ENCODE measurements at places on chromosomes 6 and 20.

DNA sequence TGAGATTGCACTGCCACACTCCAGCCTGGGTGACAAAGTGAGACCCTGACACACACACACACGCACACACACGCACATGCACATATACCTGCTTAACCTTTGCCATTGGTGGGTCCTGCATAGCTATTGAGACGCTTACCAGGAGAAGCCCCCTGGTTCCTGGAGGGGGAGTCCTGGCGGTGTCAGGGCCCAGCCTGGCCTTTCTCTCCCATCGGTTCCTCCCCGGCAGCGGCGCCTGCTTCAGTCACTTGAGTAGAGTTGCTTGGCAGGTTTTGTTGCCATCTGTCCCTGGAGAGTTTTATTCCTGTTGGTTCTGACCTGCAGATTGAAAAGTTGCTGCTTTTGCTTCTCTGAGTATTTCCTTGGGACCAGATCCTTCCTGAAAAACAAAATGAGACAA, 20.6 kb upstream of the FAM209A start:
- DNase-seq: no peak

GRCh38 chr6:2615251-2615650, 135.5 kb downstream of the MYLK4 start:
- DNase-seq: no peak

DNA sequence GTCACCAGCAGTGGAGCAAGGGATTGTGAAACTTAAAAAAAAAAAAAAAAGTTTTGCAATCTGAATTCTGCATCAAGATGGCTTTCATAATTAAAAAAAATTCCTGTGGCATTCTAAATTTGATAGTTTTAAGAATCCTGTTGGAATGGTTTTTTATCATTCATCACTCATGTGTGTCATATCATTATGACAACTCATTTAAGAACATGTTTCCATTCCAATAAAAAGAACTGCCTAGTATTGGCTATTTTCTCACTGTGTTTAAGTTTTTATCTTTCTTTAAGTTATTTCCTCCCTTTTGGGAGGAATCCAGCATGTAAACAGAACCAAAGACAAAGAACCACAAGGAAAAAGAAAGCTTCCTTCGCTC, 26.2 kb upstream of the RHAG start:
- no peak for DNase-seq

- peak; percentile 62 for DNase-seq
Observed at GRCh38 chr6:43509984-43510826, at the start of gene LRRC73. TSS of gene LRRC73 (minus strand) at chr6:43510346. CDS start at chr6:43509785, 561 bp downstream.

GRCh38 chr20:32737371-32738223, 5.7 kb downstream of the COMMD7 start:
- peak; percentile 66 for DNase-seq

GRCh38 chr6:119322715-119323350, 26.7 kb downstream of the MAN1A1 start:
- no peak for DNase-seq

GRCh38 chr6:26126394-26127235, 39.4 kb downstream of the HFE start:
- no peak for DNase-seq

DNA sequence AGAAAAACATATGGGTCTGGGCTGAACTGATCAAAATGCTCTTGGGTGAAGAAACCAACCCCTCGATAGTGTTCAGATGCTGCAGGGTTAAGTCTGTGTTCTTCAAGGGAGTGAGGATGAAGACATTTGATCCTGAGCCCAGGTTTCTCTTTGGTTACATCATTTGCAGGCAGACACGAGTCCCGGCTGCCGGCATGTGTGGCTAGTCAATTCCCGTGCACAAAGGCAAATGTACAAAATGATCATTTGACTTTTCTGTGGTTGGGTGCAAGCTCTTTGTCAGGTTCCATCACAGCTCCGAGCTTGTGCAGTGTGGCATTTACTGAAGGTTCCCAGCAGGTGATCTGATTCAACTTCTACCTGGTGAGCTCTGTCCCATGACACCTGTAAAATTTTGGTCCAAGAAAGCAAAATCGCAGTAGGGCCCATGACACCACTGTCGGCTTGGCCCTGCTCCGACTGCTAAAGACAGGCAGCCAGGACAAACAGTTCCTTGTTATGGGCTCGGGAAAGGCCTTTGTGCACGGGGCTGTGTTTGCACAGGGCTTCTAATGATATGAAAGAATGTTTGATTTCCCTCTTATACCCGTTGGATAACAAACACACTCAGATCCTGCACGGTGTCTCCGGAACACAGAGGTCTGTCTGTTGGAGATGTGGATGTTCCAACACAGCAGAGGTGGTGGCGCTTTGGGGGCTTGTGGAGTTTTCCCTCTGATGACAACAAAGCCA, 46.9 kb downstream of the GJA10 start:
- DNase-seq: no peak

GRCh38 chr20:63060057-63060991, 53.6 kb upstream of the BHLHE23 start:
- peak; percentile 52 for DNase-seq

- no peak for DNase-seq
Observed at GRCh38 chr6:34656378-34657036, 40.1 kb downstream of the ILRUN start.

- DNase-seq: no peak
Observed at GRCh38 chr6:80623066-80623815, 516.8 kb downstream of the BCKDHB start.

DNA sequence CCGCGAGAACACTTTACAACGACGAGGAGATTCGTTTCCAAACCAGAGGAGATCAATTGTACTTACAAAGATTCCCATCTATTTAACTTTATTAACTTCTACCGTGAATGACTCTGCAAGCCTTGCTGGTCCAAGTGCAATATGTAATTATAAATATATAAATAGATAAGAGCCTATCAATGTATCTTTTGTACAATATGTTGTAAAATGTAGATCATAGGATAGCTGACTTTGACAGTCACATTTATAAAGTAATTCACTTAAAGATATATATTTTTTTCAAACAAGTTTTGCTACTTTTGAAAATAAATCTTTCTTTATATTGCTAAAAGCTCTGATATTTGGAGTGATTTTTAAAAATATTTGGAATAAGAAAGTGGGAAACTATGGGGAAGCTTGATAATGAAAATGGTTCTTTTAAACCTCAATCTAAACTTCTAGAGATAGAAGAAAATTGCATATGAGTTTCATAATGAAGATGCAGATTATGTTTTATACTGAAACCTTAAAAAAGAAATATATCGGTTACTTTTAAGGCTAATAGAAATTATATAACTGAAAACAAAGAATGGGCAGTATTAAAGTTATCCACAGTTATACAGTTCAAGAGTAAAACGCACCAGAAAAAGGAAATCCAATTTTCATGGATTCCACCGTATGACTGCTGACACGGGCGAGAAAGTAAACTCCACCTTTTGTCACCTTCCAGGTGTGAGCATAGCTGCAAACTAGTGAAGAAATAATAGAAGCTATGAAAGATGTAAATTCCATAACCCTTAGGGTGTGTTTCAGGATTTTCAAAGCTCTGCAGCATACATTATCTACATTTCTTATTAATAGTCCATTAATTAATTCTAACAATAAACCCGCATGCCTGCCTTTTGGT, 3.3 kb downstream of the TCF21 start:
- DNase-seq: no peak

DNA sequence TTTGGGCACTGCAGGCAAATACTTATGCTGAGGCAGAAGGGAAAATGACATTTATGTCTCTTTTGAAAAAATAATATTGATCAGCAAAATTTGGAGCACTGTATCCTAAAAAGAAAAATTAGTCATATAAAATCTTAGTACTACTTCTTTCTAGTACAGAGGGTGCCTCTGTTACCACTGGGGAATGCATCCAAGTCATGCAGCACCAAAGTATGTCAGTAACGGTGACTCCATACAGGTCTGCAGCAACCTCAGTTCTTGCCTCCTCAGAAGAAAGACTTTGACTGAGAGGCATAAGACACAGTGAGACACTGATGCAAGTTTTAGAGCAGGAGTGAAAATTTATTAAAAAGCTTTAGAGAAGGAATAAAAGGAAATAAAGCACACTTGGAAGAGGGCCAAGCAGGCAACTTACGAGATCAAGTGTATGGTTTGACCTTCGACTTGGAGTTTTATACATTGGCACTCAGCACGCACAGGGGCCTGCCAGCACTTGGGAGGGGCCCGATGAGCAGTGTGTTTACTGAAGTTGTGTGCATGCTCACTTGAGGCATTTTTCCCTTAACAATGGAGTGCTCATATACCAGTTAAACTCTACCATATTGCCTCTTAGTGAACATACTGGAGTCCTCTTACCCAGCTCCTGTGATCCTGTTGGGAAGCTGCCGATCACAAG, 1244.8 kb downstream of the EPHA7 start:
- DNase-seq: no peak

DNA sequence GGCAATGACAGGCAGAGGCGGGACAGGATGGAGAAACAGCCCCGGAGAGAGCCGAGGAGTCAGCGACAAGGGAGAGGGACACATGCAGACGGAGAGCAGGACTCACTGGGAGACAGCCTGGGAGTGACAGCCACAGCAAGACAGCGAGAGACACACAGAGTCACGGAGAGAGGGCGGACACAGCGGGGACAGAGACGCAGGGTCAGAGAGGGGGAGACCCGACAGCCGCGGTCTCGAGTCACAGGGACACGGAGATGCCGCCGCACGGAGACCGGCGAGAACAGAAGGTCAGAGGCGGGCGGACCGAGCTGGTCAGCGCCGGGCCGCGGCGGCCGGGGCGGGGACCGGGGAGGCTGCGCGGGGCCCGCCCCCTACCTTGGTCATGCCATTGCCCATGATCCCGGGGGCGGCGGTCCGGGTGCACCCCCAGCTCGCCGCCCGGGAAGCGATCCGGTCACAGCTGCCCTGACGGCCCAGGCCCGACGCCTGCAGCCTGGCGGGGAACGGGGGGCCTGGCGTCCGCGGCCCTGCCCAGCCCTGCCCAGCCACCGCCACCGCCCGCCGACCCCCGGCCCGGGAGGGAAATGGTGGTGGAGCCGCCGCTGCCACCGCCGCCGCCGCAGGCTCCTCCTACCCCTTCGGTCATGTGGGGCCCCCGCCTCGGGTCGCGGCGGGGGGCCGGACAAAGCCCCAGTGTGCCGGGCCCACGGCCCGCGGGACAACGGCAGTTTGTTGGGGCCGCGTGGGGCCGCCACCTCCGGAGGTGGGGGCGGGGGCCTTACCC, at the start of the genes DUSP15 and TTLL9:
DUSP15 (minus strand) TSS at position 586 of the 784 bp plus-strand sequence; CDS start at position 396, 190 bp downstream.
TTLL9 (plus strand) TSS at position 693 of the 784 bp plus-strand sequence. CDS start 493 bp downstream, outside the sequence.
- no peak for DNase-seq

GRCh38 chr6:118188561-118188960, 281.5 kb downstream of the SLC35F1 start:
- no peak for DNase-seq

DNA sequence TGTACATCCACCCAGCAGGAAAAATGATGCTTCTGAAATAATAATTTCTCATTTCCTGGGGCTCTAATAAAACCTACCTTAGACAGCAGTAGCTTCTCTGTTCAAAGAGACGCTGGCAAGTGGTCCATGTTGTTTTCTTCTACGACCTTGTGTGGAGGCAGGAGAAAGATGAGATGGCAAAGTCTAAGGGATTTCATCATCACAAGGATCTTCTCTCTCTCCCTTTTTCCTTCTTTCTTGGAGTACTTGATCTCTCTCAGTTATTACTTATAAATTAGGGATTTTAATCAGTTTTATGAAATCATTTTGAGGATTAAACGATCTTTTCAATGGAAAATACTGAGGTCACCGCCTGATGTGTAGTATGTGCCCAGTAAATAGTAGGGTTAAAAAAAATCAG, 147.5 kb downstream of the BMP7 start:
- no peak for DNase-seq

GRCh38 chr6:156694679-156695078, 82.5 kb upstream of the ARID1B start:
- DNase-seq: no peak

GRCh38 chr6:135851442-135852271, at the start of gene PDE7B:
TSS of gene PDE7B (plus strand) at chr6:135851701.
- DNase-seq: peak; percentile 94

DNA sequence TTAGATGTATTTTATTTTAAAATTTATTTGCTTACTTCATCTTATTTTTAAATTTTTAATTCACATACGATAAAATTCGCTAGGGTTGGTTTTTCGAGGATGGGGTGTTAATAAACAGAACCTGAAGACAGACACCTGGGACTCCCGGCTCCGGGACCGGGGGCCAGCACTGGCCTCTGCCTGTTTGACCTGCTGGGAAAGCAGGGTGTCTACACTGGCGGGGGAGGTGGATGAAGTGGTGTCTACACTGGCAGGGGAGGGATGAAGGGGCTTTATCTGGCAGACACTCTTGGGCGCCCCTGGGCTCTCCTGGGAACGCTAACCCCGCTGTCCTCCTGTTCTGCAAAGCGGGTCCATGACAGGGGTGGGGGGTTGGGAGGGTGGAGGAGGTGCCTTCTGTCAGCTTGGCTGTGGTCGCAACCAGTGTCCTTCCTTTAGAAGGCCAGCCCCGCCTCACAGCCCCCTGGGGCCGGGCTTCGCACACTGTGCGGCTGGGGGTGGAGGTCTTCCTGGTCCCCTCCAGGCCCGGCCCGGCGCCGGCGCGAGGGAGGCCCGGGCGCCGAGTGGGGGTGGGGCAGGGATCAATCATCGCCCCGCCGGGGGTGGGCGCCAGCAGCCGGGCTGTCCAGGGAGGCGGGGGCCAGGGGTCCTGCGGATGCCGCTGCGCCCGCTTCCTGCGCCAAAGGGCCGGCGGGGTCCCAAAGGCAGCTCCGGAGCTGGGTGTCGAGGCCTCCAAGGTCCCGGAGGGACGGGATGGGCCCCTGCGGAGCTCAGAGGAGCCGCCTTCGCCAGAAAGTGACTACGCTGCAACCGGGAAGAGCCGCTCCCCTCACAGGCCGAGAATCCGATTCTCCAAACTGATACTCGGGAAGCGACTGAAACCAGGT, 1.8 kb downstream of the GATA5 start:
- no peak for DNase-seq

GRCh38 chr6:25731721-25732120, 22.8 kb upstream of the SLC17A4 start:
- DNase-seq: no peak

DNA sequence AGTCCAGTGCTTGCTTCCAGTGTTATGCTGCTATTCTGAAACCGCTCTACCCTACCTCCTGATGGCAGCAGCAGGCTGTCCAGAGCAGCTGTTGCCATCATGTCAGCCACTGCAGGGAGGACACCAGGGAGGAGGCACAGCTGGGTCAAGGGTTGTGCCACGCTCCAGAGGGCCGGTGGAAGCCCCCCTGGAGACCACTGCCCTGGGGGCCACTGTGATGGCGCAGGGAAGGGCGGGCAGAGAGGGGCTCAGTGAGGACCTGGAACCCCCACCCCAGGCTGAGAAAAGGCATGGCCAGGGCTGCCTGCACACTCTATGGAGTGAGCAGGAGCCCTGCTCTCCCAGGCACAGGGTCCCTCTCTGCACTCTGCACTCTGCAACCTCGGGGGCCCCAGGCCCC, 271.3 kb upstream of the BTBD3 start:
- no peak for DNase-seq

- no peak for DNase-seq
Observed at GRCh38 chr6:44556046-44556445, 168.5 kb downstream of the CDC5L start.
